CD4-positive, alpha-beta T cell treated with Interleukin-17A for 1 hour (primary cell): ENCODE measurements at places on chromosomes 7 and 10.

GRCh38 chr7:18509481-18509880, 13.9 kb downstream of the HDAC9 start:
- no peak for DNase-seq

GRCh38 chr10:94427166-94427565, 24.8 kb downstream of the TBC1D12 start:
- DNase-seq = no peak

DNA sequence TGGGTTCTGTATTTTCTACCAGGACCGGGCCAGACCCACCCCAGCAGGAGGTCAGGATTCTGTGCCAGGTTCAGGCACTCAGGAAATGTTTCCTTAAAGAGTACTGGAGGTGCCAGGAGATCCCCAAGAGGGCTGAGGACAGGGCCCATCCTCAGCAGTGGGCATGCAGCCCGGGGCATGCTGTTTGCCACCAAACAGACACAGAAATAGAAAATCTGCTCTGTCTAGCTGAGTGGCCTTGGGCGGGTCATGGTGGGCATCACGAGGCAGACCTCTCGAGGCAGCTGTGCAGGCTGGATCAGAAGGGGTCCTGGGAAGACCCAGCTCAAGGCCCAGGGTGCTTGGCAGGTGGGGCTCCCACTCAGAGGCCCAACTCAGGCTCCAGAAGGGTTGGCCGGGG, 105.0 kb downstream of the FAM53B start:
- DNase-seq = no peak

DNA sequence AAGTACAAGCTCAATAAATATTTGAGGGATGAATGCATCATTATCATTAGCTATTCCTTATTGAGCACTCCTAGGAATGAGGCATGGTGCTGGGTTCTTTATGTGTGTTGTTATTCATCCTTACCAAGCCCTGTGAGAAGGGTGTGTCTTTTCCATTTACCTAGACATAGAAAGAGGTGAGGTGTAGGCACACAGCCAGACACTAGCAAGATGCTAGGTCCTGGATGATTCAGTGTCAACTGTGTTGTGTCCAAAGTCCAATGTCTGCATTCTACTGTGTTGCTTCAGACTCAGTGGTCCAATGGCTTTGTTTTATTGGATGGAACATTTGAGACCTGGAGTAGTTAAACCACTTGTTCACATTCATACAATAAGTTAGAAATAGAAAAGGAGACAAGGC, 605.5 kb downstream of the LRMDA start:
- DNase-seq = no peak

DNA sequence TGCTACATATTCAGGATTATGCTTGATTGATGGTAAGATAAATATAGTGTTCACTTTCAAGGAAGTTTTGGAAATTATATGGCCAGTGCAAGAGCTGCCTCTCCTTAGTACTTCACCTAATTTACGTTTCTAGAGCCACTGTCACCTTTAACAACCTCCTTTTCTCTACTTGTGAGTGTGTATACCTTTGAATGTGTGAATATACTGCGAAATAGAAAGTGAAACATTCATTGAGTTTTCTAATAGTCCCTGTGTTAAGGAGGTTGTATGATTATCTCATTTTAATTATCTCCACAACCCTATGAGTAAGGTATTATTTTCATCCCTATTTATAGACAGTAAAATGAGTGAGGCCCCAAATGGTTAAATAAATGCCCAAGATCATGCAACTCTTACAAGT, 1050.5 kb downstream of the XPNPEP1 start:
- DNase-seq = no peak

DNA sequence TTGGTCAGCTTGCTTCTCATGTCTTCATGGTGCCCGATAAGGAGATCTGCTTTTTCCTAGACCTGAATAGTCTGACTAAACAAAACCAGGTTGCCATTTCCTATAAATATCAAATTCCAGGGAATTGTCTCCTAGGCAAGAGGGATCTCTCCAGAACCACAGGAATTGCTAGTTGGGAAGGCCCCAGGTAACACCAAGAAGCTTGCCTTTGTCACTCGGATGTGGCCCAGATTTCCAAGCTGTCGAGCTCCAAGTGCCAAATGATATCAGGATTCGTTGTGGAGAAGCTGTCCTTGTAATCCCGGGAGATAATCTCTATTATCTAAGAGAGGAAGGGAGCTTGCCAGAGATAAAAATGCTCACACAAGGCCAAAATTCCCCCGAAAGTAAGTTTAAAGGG, 1288.5 kb upstream of the AUTS2 start:
- no peak for DNase-seq

GRCh38 chr7:69843653-69844052, 245.4 kb downstream of the AUTS2 start:
- no peak for DNase-seq

- no peak for DNase-seq
Observed at GRCh38 chr7:141073641-141074161, at the start of gene TMEM178B. Gene TMEM178B (plus strand): TSS chr7:141074064.

- DNase-seq = no peak
Observed at GRCh38 chr10:77390481-77390891, 247.1 kb downstream of the KCNMA1 start.

- no peak for DNase-seq
Observed at GRCh38 chr10:90480466-90480865, 377.4 kb downstream of the HTR7 start.

DNA sequence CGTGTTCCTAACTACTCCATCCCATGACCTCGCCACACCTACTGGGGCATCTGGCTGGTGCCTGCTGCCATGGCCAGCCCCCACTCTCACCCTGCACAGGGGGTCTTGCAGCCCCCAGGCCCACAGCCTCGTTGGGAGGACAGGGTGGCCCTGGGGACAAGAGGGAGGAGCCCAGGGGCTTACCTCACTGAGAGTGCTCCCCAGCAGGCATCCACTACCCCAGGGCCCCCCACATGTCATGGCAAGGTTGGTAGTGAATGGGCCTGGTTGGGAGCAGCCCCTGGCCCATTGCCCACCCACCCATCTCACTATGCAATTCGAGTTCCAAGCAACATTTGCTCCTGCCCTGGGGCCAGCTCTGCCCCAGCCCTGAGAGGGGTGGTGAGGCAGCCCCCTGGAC, 24.0 kb upstream of the AMZ1 start:
- DNase-seq = no peak

GRCh38 chr10:13614530-13615332, 28.0 kb downstream of the PRPF18 start:
- no peak for DNase-seq

- no peak for DNase-seq
Observed at GRCh38 chr7:27689150-27689549, 26.5 kb upstream of the HIBADH start.

DNA sequence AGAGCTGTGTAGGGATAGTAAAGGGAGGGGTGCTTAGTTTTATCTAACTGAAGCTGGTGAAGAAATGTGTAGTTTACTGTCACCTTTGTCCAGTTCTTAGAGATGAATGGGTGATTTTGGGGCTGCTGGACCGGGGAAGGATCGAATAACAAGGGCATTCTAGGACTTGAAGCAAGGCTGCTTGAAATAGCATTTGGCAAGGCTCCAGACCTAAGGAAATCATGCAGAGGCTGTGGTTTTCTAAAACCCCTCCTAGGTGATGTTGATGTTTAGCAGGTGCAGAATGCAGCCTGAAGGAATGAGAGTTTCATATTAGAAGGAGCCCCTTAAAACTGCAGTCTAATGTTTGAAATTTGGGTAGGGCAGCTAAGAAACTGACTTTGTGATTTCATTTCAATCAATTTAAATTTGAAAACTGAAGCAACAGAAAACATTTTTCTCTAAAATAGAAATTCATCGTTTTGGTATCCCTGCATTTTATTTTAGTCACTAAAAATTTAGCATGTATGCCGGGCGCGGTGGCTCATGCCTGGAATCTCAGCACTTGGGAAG, 68.5 kb downstream of the TET1 start:
- peak; percentile 30 for DNase-seq

DNA sequence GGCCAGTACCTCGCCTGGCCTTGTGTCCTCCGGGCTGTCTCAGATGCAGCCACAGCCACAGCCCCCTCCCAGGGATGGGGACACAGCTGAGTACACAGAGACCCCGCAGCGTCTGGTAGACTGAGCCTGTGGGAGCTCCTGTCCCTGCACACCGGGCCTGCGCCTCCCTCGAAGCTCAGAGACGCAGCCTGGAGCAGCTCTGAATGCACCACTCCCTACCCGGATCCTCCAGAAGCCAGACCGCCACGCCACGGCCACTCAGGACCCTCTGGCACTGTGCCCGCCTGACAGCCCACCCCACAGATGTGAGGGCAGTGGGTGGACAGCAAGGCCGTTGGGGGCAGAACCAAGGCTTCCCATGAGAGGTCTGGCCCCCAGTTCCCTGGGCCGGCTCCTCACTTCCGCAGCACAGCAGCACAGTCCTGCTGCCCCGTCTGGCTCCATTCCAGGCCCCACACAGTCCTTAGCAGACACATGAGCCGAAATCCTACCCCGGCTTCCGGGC, 40.8 kb downstream of the PAPOLB start:
- no peak for DNase-seq

- no peak for DNase-seq
Observed at GRCh38 chr10:102285133-102285532, 39.8 kb downstream of the GBF1 start.

DNA sequence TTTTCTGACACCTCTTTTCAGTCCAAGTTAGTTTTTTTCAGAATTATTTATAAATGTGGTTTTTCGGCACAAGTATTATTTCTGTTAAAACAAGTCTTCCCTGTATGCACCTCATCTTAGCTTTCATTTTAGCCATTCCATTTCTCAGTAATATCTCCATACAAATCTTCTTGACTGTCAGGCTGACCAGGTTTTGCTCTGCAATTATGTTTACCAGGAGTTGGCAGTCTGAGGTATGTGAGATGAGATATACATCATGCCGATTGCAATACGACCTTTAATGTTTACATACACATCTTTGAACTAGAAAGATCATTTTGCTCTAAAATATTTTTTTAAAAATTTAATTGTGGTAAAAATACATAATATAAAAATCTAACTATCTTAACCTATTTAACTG, 209.8 kb downstream of the GPR158 start:
- DNase-seq = no peak

DNA sequence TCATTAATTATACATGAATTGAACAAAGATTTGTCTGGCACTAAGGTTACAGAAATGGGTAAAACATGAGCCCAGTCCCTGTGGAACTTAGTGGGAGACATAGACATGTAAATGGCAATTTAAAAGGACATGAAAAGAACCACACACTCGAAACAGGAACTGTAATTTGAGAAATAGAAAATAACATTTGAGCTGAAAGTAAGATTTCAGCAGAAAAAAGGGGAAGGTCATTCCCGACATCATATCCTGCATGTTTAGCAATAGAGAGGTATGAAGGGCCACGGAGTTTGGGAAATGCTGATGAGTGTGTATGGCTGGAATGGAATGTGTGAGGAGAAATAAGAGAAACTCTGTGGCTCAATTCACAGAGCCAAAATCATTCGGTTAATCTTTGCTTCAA, 175.4 kb upstream of the AHR start:
- no peak for DNase-seq

- DNase-seq = no peak
Observed at GRCh38 chr10:67650558-67650957, 45.4 kb downstream of the CTNNA3 start.

GRCh38 chr7:28708033-28708951, 249.8 kb downstream of the TRIL start:
- no peak for DNase-seq

DNA sequence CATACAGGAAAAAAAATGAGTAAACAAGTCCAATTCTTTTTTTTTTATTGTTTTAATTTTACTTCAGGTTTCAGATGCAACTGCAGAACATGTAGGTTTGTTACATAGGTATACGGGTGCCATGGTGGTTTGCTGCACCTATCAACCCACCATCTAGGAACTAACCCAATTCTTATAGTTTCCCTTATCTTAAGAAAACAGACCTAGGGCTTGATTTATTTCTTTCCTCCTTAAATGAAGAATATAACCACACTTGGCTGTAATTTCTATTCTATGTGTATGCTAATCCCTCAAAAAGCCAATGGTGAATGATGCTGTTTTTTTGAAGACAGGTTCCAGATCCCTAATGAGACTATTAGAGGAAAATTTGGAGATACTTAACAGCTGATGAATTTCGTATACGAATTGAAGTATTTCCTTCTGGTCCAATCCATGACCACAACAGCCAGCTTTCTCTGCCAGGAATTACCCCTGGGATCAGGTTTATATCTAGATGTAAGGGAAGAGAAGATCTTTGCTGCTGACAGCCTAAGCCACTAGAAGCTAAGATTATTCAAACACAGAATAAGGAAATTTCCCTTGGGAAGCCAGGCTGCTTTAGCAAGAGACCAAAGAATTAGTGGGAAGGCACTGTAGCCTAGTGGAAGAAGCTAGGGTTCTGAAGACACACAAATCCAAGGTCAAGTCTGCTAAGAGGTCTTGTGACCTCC, 115.8 kb downstream of the INHBA start:
- no peak for DNase-seq

DNA sequence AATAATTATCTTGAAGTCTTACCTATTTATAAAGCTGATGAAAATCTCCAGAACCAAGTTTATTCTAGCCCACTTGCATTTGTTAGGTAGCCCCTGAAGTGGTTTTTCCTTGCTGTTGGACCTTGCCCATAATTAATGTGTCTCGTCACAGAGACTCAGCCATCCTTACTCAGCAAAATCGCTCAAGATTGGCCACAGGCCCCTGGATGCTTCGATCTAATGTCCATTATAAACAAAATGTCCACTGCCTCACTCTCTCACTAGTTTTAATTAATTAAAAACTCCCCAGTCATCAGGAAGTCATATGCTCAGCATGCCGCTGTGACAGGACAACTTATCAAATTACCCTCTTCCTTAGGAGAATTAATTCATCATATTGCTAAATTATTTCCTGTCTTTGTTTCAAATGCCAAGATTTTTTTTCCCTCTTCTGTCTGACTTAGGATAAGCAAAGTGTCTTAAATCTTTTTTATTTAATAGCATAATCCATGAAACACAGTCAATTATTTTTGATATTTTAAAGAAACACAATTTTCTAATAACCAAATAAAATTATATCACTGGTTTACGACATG, 126.8 kb upstream of the PCLO start:
- no peak for DNase-seq

- no peak for DNase-seq
Observed at GRCh38 chr7:47433564-47433895, 148.4 kb downstream of the TNS3 start.

- DNase-seq = no peak
Observed at GRCh38 chr7:151796871-151797537, 79.9 kb downstream of the PRKAG2 start.

GRCh38 chr10:102642736-102643335, 1.4 kb upstream of the TRIM8 start:
- peak; percentile 62 for DNase-seq

DNA sequence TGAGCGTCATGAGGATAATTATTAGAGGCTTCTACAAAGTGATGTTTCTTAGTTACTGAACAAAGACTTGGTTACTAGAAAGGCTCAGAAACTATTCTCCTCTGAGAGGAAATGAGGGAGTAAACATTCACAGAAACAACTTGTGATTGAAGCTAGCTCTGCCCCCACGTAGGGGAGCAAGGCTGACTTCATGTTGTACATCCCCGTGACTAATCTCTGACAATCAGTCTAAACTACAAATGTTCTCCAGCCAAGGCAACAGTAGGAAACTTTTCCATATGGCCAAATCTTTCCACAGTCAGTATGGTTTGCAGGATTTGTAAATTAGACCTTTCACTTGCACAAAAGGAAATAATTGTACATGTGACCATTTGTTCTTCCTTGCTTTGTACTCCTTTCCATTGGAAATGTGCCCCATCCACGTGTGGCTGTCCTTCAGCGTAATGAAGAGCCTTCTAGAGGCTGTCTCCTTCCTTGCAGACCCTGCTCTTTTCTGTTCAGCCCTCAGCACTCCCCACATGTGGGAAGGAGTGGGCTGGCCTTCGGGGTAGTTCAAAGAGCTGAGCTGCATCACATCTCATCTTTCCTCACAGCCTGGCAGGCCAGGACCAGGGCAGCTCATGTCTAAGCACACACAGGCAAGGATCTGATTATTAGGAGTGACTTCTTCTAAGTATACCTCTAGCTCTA, 93.5 kb downstream of the PCGF5 start:
- DNase-seq = no peak
